ENCODE measurements at places on chromosomes 1 and 21.

DNA sequence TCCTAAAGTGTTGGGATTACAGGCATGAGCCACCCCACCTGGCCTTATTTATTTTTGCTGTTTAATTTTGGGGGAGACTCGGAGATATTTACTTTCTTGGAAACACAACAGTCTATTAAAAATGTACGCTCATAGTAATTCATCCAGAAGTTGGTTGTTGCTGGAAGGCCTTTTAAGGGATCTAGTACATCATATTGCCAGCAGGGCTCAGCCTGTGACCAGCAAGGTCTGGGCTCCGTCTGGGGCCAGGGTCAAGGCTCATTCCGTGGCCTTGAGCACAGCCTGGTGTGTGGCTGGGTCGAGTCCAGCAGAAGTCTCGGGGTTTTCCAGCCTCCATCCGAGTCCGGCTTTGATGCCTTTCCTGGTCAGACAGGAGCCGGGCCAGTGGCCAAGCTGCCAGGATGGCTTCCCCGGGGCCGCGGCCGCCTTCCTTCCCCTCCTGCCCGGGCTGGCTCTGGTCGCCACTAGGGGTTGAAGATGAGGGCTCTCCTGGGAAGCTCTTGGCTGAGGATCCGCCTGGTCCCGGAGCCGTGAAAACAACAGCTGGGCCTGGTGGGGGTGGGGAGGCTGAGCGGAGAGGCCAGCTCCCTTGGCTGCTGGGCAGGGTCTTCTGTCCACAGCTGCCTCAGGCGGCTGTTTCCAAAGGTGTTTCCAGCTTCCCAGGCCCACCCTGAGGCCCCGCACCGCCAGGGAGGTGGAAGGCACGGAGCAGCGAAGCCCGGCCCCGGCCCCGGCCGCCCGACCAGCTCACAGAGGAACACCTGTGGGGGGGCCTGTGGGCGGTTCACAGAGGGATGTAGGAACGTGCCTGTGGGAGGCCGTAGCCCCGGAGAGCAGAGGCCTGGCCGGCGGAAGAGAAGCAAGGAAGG is 5.1 kb upstream of the VWA1 start:
- no peak for DNase-seq

GRCh38 chr1:16248603-16249516 is 11.9 kb upstream of the CPLANE2 start:
- DNase-seq = peak; percentile 80

- peak; percentile 95 for DNase-seq
Measured at GRCh38 chr1:45913183-45913683, 109.8 kb downstream of the MAST2 start.

GRCh38 chr1:199302554-199302953 is 663.7 kb downstream of the PTPRC start:
- no peak for DNase-seq

DNA sequence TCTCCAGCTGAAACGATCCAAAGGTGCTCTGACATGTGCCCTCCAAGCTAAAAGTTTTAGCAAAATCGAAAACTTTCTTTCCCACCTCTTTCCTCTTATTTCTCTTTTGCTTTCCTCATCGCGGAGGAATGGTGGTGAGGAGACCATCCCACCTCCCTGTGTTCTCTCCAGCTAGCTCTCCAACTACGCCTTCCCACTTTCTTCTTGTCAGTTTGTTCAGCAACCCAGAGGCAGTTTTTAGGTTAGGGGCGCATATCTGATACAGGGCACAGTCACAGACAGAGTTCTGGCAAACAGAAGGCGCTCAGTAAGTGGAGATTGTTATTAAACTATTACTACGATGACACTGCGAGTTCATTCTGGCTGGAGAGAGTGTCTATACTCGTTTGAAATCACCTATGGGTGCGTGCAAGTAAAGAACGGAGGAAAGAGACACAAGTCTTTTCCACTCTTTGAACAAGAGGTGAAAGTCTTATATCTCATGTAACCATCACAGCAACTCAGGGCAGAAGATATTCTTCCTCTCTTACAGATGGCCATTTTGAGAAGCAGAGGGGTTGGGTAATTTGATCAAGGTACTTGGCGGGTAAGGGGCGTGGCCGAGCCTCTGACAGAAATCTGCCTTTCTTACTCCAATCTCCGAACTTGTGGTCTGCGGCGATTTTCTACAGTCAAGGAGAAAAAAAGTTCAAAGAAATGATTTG is 13.9 kb downstream of the HLX start:
- no peak for DNase-seq

DNA sequence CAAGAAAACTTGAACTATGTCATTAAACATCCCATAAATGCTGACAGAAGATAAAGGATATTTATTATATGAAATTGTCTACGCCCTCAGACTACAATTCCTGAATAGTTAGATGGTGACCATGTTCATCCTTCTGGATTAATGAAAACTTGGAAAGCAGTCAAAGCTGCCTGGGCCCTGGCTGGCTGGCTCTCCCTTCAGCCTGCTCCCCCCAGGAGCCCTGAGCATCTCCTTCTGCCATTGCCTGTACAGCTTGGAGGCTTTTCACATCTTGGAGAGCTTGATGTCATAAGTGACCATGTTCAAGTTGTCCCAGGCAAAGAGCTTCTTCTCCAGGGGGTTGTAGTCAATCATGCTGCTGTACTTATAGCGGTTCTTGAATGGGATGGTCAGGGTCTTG is 13.6 kb downstream of the MYOCOS start:
- no peak for DNase-seq
